ENCODE measurements at places on chromosomes 16 and 17.

DNA sequence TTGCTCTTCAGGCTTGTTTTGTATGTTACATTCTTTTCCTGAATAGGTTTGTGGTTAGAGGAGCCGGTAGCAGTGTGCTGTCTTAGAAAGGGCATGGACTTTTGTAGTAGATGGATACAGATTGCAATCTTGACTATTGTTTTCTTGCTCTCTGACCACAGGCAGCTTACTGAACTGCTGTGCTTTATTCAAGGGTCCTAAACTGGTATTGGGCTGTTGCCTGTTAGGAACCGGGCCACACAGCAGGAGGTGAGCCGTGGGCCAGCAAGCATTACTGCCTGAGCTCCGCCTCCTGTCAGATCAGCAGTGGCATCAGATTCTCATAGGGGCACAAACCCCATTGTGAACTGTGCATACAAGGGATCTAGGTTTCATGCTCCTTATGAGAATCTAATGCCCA lies 373.9 kb downstream of the CPPED1 start:
- DNase-seq: no peak

DNA sequence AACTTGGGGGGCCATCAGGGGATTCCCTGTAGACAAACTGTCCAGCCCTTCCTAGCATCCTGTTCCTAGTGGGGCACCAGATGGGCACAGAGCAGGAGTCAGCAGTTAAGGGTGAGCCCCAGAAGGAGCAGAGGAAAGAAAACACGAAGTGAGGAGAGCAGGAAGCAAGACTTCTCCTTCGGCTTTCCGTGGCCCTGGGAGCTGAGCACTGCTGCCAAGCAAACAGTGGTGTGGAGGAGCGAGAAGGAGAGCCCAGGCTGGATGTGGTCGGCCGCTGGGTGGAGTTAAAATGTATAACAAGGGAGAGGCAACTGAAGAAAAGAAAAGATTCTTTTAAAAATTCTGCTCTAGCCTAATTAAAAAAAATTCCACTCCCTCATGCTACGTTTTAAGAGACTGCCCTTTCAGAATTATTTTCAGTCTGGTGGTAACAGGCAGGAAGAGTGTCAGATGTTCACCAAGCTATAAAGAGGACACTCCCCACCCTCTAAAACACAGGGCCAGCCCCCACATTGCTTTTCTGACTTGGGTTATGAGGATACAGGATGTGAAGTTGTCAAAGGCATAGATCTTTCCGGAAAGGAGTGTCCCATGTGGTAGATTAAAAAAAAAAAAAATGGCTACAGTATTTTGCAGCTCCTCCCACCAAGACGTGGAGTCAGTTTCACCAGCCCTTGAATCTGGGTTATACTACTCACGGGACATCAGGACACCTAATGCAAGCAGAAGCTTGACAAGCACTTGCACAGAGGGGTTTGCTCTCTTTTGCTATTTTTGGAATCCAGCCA lies 74.9 kb upstream of the ZFHX3 start:
- DNase-seq: no peak

DNA sequence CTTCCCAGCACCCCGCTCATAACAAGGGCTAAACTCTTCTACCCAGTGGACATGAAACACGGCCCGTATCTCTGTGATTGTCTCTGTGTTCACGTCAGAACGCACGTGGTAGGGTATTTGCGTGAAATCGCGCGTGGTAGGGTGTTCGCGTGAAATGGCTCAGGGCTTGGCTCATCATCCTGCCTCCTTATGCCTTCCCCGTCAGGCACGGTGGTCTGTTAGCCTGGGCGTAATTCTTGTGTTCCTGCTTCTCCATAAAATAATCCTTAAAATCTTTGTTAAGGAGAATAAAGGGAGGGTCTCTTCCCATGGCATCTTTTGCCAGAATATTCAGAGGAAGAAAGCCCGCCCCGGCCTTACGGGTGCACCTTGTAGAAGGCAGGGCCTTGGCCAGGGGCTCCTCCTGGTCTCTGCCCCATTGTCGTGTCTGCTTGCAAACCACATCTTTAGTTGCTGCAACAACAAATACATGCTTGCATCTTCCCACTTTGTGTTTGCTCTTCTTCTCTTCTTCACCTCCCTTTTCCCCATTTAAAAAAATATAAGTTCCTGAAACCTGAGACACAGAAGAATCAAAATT lies 116.7 kb upstream of the CHMP6 start:
- DNase-seq: no peak

GRCh38 chr17:40482722-40483121 lies 18.7 kb downstream of the TNS4 start:
- no peak for DNase-seq

DNA sequence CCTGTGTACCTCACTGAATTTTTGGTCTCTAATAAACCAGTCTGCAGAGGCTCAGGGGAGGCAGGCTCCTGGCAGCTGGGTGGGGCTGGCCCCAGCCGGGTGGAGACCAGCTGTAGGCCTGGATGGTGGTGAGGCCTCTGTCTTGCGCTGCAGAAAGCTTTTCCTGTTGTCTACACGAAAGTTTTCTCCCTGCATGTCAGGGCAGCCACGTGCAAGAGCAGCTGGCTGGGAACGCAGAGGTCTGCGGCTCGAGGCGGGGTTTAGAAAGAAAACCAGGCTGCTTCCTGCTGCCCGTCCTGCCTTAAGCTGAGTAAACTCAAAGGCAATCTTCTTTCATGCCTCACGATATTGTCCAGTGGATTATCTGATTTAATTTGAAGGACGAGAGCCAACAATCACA lies 2.4 kb downstream of the SERPINF1 start:
- peak; percentile 72 for DNase-seq

- DNase-seq: no peak
Measured at GRCh38 chr16:87414251-87414680, 22.1 kb downstream of the MAP1LC3B start.

- peak; percentile 87 for DNase-seq
Measured at GRCh38 chr17:7383742-7384488, 3.0 kb downstream of the TNK1 start.

- peak; percentile 89 for DNase-seq
Measured at GRCh38 chr17:17682737-17683680, 1.8 kb downstream of the RAI1 start.

- DNase-seq: no peak
Measured at GRCh38 chr16:69691980-69692911, 34.1 kb downstream of the NQO1 start.

DNA sequence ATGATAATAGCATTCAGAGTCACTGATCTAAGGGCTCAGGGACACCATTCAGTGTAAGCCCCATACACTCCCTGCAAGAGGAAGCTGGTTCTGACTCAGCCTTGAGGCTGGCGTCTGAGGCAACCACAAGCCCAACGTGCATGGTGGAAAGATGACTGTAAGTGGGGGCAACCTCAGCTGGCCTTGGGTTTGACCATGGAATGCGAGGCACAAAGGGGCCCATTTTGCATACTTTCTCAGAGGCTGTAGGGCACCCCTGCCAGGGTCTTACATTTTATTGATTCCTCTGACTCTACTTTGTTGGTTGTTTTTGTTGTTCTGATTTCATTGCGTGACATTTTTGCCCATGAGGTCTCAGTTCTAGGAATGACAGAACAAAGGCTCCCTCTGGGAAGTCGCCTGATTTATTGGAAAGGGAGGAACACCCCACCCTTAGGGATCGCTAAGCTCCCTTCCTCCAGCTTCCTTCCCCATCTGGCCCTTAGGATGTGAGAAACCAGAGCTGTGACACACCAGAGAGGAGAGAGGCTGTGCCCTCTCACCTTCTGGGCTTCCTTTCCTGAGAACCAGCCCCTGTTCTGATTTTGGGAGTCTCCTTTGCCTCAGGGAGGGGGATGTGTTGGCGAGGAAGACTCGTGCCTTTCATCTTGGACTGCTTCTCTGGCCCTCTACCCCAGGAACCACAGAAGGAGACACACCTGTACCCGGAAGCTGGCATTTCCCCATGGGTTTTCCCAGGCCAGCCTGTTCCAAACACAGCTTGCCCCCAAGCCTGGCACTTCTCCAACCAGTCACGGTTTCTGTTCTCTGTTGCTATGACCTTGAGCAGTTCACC lies 5.6 kb upstream of the CIITA start:
- DNase-seq: no peak

- DNase-seq: peak; percentile 97
Measured at GRCh38 chr16:49281843-49282642, 405 bp upstream of the CBLN1 start.

DNA sequence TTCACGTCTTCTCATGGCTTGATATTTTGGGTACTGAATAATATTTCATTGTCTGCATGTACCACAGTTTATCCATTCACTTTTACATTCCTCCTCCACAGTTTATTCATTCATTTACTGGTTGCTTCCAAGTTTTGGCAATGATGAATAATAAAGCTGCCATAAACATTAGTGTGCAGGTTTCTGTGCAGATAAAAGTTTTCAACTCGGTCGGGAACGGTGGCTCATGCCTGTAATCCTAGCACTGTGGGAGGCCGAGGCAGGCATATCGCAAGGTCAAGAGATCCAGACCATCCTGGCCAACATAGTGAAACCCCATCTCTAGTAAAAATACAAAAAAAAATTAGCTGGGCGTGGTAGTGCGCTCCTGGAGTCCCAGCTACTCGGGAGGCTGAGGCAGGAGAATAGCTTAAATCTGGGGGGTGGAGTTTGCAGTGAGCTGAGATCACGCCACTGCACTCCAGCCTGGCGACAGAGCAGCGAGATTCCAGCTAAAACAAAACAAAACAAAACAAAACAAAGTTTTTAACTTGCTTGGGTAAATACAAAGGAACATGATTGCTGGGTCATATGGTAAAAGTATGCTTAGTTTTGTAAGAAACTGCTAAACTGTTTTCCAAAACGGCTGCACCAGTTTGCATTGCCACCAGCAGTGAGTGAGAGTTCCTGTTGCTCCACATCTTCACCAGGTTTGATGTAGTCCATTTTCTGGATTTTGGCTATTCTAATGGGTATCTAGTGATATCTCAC lies 89.5 kb downstream of the WWP2 start:
- no peak for DNase-seq

DNA sequence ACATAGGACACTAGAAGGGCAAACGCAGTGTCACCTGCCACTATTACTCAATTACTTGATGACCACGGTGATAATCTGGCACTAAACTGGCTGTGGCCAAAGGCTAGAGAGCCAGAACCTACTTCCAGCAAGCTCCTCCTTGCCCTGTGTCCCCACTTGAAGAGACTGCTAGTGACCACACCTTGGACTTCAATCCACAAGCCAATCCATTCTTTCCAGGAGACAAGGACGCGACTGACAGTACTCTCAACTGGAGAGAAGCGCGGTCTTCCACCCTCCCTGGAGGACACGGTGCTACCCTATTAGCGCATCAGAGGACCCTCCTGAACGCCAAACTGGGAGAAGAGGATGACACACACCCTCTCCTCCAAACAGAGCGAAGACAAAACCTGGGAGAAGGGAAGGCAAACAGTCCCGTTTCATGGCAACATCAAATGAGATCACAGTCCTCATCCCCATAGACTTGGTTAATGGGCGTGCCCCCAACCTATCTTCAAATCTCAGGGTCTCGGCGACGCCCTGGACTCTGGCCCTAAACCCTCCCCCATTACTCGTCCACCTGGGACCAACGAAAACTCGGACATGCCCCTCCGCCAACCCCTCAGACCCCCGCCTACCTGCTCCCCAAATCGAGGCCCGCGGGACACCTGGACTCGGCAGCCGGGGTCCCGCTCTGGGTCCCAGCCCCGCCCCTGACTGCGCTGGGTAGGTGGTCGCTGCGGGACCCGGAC lies 508 bp downstream of the FLCN start:
- DNase-seq: peak; percentile 69

GRCh38 chr16:9297437-9298113 lies 206.1 kb downstream of the HAPSTR1 start:
- peak; percentile 40 for DNase-seq

DNA sequence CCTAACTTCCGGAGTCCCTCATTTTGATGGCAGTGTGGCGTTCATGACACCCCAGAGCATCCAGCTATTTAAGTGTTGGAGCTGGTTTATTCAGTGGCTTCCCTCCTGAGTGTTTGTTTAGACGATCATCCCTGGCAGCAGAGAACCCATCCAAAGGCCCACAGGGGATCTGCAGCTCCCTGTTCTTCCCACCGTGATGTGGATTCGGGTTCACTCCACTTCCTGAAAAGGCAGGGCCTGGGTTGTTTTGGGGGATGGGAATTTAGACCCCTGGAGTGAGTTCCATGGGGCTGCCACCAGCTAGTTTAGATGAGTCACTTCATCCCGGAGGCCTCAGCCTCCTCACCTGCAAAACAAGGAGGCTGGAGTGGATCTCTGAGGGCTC lies 2.3 kb downstream of the KSR1 start:
- no peak for DNase-seq

DNA sequence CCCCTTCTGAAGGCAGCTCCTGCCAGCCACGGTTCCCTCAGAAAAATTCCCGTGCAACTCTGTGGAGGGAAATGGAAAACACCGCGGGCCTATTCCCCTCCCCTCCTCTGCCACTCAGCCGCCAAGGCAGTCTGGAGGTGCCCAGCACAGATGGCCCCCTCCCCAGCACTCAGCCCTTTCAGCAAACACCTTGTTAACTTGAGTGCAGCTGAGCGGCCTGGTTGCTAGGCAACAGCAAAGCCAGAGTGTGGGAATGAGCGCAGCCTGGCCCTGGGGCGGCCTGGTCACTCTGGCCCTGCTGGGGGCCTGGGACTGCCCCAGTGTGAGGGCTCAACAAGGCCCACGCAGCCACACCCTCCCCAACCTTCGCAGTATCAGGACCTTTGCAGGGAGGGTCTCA lies 32.8 kb downstream of the CACNA1G start:
- peak; percentile 91 for DNase-seq

GRCh38 chr16:1464894-1465566 lies 9.8 kb downstream of the CLCN7 start:
- no peak for DNase-seq

DNA sequence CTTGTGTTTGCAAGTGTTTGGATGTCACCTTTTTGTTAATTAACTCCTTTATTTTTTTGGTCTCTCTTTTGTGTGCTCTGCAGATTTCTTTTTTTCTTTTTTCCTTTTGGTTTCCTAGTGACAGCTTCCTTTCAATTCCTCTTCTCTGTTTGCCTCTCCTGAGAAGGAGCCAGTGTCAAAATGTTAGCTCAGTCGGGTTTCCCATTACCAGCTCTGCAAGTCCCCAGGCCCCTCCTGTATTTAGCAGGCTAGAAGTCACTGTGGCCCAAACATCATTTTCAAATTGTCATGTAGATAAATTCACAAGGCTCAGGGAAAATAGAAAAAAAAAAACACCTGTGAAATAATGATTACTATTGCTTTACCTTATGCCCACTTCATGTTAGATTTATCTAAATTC lies 1621.6 kb downstream of the CDH8 start:
- no peak for DNase-seq

DNA sequence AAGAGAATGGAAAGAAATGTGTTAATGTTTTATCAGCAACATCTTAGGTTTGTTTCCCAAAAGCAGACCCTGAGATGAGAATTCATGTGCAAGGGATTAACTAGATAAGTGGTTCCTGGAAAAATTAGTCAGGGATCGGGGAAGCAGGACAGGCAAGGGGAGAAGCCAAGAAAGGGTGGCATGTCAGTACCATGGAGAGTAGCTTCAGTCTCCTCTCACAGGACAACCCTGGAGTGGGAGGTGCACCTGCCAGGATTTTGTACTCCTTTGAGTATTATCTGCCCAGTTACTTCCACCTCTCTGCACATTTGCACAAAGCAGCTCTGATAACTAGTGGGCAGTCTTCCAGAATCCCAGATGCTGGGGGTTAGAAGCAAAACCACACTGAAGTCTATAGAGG lies 117.0 kb downstream of the RGS9 start:
- DNase-seq: no peak

All from eye (tissue), 1 donor.